ENCODE measurements at places on chromosomes 7 and 10.

GRCh38 chr7:106775552-106775936, 89.5 kb upstream of the PIK3CG start:
- no peak for DNase-seq

DNA sequence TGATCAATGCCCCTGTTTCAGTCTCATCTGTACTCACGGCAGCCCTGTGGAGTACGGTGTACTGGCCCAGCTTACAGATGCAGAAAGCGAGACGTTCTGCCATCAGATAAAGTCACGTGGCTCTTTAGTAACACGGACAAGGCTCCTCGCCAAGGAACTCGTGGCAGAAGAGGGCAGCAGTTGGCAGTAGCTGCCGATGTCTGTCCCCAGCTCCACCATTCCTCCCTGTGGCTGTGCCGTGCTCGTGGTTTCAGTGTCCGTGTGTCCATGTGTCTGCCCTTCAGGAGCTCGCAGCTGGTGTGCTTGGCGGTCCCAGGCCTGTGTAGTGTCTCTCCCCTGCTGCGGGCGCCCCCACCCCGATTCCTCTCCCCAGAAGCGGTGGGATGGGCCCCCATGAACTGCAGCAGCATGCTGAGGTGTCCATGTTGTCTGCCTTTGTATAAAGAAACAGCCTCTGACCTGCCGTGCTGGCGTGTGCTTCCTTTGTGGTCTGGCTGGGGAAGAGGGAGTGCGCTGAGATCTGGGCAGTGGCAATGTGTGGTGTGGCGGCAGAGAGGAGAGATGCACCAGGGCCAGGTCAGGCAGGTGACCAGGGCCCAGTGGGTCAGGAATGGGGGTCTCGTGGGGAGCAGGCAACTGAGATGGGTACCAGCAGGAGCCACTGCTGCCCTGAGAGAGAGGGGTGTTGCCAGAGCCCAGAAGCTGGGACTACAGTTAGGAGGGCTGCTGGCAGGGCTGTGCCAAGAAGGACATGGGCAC, 9.8 kb downstream of the RHBDD2 start:
- peak; percentile 74 for DNase-seq

DNA sequence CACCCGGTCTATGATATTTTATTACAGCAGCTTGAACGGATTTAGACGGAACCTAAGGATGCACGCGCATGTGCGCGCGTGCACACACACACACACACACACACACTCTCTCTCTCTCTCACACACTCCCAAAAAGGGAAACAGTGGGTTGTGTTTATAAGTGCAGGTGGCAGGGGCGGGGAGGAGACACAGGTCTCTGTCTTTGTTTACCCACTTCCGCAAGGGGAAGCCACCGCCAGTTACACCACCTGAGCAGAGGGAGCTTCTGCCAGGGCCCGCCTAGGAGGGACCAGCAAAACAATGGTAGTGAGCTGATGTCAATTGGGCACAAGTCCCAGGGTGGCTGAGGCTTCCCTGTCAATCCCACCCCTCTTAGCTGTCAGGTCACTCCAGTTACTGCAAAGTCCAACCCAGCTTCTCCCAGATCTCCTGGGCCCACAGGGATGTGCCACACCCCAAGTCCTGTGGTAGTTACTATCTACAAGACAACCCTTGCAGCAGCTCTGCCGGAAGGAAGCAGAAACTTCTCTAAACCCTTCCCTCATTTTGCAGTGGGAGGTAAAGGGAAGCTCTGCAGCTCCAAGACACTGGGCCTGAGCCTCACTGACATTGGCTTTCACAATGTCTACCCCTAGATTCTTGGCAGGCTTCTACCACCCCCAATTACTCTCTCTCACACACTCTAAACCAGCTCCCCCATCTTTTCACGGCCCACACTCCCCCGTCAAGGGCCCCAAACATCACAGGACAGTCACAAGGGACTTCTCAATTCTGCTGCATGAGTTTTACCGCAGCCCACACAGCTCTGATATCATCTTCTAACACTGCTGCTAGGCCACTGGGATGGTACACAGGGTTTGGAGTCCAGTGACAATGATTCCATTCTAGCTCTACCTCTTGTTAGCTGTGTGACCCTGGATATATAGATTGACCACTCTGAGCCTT, 17.6 kb downstream of the ANXA11 start:
- peak; percentile 67 for DNase-seq

- no peak for DNase-seq
Measured at GRCh38 chr10:100006243-100006886, 3.4 kb downstream of the DNMBP start.

GRCh38 chr7:29084832-29085231, 61.5 kb downstream of the CPVL start:
- DNase-seq: no peak
